ENCODE measurements at places on chromosomes 6 and 20.
A peak's percentile ranks its signal among the peaks of the same experiment; 100 is the strongest.

DNA sequence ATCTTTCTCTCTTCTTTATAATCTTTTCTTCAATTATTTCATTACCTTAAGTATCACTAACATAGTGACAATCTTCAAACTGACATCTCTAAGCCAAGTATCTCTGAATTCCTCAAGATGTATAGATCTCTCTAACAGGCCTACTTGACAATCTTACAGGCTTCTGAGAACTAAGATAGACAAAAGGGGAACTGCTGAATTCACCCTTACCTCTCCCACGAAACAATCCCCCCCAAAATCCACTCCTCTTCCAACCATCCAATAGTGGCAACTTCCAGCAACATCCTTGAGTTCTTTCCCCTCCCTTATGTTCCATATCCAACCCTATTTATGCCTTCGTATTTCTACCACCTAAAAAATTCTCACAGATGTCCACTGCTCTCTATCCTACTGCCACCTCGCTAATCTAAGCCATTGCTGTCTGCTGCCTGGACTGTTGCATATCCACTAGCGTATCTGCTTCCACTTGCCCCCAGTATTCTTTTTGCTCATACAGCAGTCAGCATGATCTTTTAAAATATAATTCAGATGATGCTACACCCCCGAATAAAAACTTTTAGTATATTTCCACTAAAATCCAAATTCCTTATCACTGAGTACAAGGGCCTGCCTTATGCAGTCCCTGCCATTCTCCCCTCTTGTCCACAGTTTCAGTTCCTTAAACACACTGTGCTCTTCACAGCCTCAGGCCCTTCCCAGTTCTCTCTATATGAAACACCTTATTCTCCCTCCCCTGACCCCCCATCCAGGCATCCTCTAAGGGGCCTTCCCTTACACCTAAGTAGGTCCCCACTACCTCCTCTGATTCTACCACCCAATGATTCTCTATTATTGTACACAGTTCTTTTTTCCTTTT, 8.0 kb downstream of the REPS1 start:
- DNase-seq: no peak

DNA sequence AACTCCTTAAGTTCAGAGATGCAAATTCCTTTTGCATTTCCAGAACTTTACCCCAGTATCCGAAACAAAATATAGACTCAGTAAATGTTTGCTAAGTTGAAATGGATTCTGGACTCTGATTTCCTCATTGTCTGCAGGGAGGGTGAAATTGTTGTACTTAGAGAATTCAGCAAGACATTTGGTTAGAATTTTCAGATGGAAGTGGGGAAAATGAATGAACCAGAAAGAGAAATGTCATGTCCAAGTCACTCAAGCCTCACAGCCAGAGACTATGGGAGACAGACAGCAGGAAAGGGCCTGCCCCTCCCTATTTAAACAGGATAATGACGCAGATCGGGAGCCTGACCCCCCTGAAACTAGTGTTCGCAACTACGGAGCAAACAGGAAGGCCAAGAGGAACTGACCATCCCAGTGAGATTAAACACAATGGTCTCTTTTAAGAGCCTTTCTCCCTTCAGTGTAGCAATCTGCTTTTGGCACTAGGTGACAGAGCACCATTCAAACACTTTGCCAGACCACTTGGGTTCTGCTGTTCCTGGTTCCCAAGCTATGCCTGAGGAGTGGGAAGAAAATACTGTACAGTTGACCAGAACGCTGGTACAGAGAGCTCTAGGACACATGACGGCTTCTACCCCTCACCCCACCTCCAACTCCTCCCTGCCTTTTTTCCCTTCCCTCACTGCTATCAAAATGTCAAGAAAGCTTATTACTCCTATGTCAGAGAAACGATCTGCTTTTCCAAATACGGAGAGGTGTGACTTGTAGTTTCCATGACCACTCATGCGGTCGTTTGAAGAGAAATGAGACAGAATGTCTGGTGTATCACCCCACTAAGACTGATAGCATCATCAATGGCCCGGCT, 13.7 kb downstream of the NEDD9 start:
- no peak for DNase-seq

DNA sequence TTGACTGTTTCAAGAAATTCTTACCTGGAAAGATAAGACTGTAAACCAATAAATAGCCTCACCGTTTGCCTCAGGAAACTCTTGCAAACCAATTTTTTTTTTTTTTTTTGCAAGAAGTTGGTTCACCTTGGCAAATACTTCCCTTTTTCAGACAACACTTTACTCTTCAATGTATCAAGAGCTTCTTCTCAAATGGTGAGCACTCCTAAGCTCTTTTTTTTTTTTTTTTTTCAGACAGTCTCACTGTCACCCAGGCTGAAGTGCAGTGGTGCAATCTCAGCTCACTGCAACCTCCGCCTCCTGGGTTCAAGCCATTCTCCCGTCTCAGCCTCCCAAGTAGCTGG, 22.7 kb upstream of the SNTA1 start:
- no peak for DNase-seq

GRCh38 chr20:54382419-54382818, 93.0 kb upstream of the DOK5 start:
- DNase-seq: no peak

DNA sequence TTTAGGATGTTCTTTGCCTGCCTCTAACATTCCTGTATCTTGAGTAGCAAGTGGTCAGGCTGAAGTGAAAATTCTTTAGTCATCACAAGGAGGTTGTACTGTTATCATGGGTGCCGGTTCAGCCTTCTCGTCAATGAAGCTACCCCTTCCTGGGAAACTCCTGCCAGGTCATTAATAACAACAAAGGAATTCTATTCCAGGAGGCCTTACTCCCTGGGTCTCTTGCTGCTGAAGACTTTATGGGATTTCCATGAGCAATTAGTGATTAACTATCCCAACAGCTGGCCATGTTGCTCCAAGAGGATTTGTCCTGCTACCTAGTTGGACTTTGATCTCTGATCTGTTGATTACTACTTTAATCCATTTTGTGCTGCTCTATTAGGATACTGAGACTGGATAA, 62.7 kb upstream of the ELOVL5 start:
- no peak for DNase-seq

DNA sequence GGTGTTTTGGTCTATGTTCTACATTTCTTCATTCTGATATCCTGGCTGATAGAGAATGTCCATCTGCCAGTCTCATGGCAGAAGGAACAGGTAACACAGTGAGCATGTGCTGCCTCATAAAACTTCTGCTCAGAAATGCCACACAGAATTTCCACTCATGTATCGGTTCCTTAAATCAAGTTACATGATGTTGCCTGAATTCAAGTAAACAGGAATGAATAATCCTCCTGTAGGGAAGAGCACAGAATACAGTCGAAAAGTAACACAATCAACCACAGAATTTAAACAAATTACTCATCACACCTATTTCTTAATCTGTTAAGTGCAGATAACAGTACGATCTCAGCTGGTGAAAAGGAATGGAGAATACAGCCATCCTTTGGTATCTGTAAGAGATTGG, 74.7 kb downstream of the FAM217A start:
- DNase-seq: no peak

- DNase-seq: no peak
Observed at GRCh38 chr6:149150301-149150700, 167.2 kb upstream of the TAB2 start.

DNA sequence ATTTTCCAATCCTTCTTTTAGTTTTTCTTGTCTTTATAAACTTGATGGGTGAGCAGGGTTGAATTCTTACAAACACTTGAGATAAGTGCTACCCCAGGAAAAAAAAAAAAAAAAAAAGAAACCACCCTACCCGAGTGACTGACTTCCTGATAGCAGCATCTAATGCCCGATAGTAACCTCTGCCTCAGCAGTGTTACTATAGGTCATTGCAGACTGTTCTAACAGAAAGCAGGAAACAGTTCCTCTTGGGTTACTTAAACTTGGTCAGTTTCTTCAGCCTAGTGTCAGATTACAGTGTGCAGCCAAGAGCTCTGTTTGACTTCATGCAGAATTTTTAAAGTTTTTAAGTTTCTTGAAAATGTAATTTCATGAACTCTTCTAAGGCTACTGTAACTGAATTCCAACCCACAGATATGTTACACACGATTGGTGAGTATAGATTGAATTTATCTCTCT, 2.1 kb downstream of the MYLIP start:
- peak; percentile 61 for DNase-seq

DNA sequence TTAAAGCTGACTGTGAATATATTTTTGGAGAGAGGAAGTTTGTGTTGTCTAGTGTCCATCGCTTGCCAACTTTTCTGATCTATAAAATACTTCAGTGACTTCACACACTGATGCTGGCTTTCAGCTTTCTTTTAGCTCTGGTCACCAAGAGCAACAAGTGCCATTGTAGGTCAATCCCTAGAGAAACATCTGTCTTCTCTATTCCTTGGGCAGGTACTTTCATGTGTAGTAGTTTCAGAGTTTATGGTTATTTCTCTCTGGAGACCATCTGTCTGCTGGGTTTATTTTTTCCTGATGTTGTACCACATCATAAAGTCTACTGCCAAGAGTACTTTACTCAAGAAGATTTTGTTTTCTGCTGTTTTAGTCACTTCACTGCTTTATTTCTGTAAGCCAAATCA, 249.9 kb downstream of the KHDC1L start:
- no peak for DNase-seq

- DNase-seq: no peak
Observed at GRCh38 chr20:63974402-63975200, 4.8 kb downstream of the SAMD10 start.

GRCh38 chr6:142833054-142833453, 111.9 kb downstream of the HIVEP2 start:
- DNase-seq: peak; percentile 32

DNA sequence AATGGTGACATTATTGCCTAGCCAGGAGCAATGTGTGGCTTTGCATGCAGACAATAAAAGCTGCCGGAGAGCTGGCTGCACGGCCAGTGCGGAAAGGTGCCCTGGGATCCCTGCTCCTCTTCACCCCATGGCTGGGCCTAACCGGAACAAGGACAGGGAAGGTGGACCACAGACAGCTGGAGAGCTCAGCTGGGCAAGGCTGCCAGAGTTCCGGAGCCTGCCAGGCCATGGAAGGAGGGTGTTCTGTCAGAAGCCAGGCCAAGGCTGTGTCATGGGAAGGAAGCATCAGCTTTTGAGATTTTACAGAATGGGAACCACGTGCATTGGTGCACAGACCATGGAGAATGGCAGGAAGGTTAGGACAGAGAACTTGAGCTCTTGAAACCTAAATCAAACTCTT, 25.0 kb downstream of the MAP1LC3A start:
- no peak for DNase-seq

- no peak for DNase-seq
Observed at GRCh38 chr6:118780668-118781067, 113.3 kb upstream of the ASF1A start.

- peak; percentile 18 for DNase-seq
Observed at GRCh38 chr6:122838060-122838780, 49.2 kb downstream of the SMPDL3A start.

GRCh38 chr6:151796842-151797530, 10.5 kb upstream of the ESR1 start:
- no peak for DNase-seq

GRCh38 chr20:63441136-63442099, 31.0 kb downstream of the KCNQ2 start:
- no peak for DNase-seq

GRCh38 chr6:140537211-140537610, 1162.8 kb upstream of the CITED2 start:
- peak; percentile 9 for DNase-seq

DNA sequence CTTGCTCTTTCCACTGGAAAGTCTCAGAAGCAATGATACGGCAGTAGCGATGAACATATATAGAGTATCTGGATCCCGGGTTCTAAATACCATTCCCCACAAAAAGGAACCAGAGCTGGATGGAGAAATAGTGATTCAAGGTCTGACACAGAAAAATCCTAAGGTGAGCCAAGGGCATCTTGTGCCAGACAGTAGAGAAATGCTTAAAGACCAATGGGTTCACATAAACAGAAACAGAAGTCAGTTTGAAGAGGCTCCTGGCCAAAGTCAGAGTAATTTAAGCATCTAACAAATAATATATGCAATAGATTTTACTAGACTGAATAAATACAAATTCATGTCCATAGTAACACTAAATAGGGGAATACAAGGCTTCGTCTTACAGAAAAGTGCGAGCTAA, 54.7 kb downstream of the RGS17 start:
- DNase-seq: no peak

DNA sequence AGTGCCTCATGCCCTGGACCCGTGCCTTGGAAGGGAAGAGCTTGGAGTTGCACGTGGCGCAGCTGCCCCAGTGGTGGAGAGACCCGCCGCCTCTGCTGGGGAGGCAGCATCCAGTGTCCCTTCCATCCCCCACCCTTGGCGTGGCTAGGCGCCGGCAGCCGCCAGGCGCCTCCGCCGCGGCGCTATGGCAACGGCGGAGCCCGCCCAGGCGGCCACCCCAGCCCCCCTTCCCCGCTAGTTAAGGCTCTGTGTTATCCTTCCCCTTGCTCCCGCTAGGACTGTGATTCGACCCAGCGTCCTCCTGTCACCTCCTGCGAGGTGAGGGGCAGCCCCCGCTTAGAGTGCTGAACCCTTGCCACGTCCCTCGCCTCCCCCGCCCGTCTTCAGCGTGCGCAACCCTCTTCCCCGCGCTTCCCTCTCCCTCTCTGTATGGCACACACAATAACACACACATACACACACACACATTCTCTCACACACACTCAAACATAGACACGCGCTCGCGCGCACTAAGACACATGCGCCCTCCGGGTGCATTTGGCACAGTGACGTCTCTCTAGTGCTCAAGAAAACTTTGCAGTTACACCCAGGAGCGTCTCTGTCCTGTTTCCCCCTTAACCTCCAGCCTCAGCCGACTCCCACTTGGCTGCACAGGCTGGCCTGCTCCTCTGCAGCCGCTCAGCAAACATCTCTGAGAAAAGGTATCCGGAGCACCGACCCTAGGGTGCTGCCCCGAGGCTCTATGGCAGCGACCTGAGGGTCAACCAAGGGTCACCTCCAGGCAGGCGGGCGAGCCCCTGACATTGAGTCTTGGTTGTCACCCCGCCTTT, 8.5 kb downstream of the GRIK2 start:
- no peak for DNase-seq

GRCh38 chr20:31560094-31560745, 44.9 kb upstream of the ID1 start:
- DNase-seq: peak; percentile 80

DNA sequence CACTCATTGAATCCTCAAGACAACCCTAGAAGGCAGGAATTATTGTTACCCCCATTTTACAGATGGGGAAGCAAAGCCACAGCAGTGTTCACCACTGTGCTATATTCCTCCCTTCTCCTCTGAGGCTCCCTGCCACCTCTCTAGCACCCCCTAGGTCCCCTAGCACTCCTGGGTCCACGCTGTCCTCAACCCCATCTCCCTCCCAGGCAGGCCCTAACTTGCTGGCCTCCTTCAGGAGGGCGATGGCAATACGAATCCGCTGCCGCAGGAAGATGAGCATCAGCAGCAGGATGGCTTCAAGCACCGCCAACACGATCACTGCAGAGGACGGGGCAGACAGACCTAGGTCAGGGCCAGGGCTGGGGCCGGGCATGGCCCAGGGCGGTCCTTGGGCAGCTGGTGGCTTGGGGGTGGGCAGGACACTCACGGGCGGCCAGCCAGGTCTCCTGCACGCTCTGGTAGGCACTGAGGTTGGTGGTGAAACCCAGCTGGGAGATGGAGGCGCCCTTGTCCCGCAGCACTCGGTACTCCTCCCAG, 7.8 kb upstream of the NEU1 start:
- DNase-seq: no peak

- peak; percentile 64 for DNase-seq
Observed at GRCh38 chr20:58349570-58349969, 39.5 kb upstream of the VAPB start.

Data from urothelium cell line (cell line).